GM23338 (cell line): ENCODE measurements at places on chromosomes 5 and 9. TPM values are rescaled to one million over a fixed set of nuclear protein-coding genes. Genes with fewer than 3 reads are reported as not detected.

DNA sequence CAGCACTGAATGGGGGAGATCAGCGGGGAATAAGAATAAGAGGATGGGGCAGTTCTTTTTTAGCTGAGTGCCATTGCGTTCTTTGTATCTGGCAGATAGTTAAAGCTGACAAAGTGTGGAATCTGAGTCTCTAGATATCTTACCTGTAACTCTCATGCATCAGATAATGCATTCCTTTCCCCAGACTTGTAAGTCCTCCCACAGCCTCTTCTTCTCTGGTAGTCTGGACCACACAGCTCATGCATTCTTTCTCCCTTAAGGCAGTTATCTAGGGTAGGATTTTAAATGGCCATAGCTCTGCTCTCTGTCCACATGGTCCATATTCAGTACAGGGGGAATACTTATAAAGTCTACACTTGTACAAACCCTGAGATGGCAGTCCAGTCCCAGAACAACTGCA, 54.0 kb upstream of the FGF10 start:
- no peaks in the 10 kb centered on the region for H3K36me3 ChIP-seq
- H3K27me3 ChIP-seq, result no peaks in the 10 kb centered on the region
- no peak overlapping the region for H3K4me3 ChIP-seq
- no peak overlapping the region for H3K27ac ChIP-seq
- peaks cover 16% of the 10 kb centered on the region; the same call in 1 of the 2 replicates for H3K4me1 ChIP-seq
- peak; percentile 45 for DNase-seq

- no peaks in the 10 kb centered on the region for H3K36me3 ChIP-seq
- H3K27ac ChIP-seq, result peak overlapping the region; percentile 77; the same call in 1 of the 2 replicates
- H3K27me3 ChIP-seq, result no peaks in the 10 kb centered on the region
- DNase-seq, result no peak
- H3K4me1 ChIP-seq, result peaks cover 36% of the 10 kb centered on the region
- no peak overlapping the region for H3K4me3 ChIP-seq
These were observed 11.9 kb downstream of the RAPGEF1 start for GRCh38 chr9:131727795-131728545.

DNA sequence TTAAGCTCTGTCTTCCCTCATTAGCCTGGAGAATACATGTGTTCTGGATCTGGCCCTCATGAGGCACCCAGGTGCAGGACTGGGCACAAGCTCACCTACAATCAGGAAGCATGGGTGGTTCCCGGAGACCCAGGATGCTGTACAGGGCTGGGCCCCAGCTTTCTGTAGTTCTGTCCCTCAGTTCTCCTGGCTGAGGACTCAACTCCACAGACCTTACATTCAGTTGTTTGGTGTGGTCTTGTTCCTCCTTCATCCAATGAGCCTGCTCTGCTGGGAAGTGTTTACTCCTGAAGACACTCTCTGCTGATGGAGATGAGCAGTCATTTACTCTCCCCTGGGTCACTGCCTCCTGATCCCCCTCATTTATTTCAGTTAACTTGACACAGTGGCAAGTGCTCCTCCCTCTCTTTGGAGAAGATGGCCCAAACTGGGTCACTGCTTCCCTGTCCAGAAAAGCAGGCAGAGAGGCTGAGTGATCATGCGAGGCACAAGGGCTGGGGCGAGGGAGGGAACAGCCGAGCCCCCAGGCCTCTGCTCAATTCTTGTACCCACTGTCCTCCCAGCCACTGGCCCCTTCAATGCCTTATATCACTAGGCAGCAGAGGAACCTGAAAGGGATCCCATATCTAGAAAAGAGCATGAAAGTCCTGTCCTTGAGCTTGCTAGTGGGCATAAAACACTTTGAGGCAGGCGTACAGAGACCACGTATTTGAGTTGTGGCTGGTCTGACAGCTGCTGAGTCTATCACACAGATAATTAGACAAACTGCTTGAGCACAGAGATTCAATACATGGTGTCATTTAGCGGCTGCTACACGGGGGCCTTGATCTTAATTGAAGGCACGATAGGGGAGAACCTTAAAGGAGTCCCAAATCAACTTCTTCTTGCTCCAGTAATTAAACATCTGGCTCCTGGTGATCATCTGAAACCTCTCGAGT, 221.7 kb downstream of the FSTL4 start:
- no peaks in the 10 kb centered on the region for H3K27me3 ChIP-seq
- H3K36me3 ChIP-seq, result no peaks in the 10 kb centered on the region
- no peak overlapping the region for H3K27ac ChIP-seq
- H3K4me1 ChIP-seq, result no peaks in the 10 kb centered on the region
- H3K4me3 ChIP-seq, result no peak overlapping the region
- no peak for DNase-seq

GRCh38 chr5:16321284-16321683, 141.7 kb upstream of the MARCHF11 start:
- H3K27me3 ChIP-seq, result no peaks in the 10 kb centered on the region
- no peak overlapping the region for H3K27ac ChIP-seq
- DNase-seq, result no peak

Gene SNAPC3
- 35.2 and 36.2 TPM in 2 replicates for total RNA-seq

- peaks cover 19% of the 10 kb centered on the region for H3K36me3 ChIP-seq
- no peak overlapping the region for H3K27ac ChIP-seq
- no peaks in the 10 kb centered on the region for H3K4me1 ChIP-seq
- no peak overlapping the region for H3K4me3 ChIP-seq
- H3K27me3 ChIP-seq, result no peaks in the 10 kb centered on the region
- DNase-seq, result no peak
These were observed 18.0 kb downstream of the ORM2 start for GRCh38 chr9:114347675-114348074.

Gene ZNF367
- 11.5 and 12.3 TPM in 2 replicates for total RNA-seq

DNA sequence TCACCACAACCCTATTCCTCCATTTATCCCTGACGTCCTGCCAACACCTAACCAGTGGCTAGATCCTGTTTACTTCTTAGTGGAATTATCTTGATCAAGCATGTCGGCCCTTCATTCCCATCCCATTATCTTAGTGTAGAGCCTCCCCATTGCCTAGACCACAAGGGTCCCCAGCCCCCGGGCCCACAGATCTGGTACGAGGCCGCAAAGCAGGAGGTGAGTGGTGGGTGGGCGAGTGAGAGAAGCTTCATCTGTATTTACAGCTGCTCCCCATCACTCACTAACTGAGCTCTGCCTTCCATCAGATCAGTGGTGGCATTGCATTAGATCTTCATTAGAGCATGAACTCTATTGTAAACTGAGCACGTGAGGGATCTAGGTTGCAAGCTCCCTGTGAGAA, 182.7 kb downstream of the TSSK1B start:
- no peak for DNase-seq
- H3K27me3 ChIP-seq, result no peaks in the 10 kb centered on the region
- H3K4me1 ChIP-seq, result peaks cover 1% of the 10 kb centered on the region; the same call in 1 of the 2 replicates
